ENCODE measurements at places on chromosomes 16 and 17.

DNA sequence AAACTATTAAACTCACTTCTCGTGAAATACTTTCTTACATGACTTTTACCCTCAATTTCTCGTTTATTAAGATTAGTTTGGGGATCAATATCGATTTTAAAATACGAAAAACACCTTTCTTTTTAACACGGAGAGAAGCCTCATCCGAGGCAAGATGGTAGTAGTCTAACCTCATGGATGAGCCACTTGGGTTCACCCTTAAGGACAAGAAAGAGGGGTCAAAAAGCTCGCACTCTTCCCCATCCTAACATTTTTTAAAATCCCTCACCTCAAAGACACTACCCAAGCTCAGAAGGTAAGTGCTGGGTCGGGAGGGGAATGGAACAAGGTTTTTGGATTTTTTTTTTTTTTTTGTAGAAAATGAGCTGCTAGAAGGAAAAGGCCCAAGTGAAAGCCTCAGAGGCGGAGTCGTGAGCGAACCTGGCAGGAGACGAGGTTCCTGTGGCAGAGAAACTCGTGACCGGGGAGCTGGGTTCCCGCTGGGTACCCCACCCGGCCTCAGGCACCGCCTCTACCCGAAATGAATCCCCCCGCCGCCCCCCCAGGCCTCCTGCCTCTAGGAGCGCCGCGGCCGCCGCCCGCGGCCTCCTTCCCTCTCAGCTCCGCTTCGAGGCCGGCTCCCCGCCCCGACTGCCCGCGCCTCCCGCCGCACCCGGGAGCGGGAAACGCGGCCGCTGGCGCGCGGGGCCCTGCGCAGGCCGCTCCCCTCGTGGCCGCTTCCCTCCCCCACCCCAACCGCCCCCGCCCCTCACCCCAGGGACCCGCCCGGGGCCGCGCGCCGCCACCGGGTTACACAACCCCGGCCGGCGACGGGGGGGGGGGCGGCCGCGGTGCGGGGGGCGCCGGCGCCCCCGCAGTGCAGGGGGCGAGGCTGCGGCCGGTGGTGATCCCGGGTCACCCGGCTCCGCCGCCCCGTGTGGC lies 1.6 kb downstream of the NUFIP2 start:
- no peak for DNase-seq

DNA sequence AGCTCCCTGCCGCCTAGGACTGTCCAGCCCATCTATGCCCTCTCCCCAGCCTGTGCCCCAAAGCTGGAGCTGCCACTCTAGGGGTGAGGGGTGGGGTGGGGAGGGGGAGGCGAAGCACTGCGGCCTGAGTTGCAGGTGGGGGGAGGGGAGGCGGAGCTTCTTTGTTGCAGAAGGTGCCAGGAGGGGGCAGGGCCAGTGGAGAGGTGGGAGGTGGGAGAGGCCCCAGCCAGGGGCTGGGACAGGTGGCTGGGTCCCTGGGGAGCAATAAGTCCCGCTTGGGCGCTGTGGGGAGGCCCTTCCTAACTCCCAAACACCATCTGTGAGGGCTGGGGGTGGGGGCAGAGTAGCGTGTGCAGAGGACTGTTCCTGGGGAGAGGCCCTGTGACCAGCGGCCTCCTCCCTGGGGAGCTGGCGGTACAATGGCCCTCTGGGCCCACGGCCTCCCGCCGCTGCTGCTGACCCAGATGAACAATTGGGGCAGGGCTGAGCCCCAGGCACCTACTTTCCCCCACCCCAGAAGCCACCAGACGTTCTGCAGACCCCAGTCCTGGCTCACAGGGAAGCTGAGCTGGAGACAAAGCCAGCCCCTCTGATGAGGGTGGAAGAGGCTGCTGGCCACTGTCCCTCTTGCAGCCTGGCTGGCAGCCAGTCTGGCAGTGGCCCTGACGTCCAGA lies 2.2 kb upstream of the NTN3 start:
- no peak for DNase-seq

DNA sequence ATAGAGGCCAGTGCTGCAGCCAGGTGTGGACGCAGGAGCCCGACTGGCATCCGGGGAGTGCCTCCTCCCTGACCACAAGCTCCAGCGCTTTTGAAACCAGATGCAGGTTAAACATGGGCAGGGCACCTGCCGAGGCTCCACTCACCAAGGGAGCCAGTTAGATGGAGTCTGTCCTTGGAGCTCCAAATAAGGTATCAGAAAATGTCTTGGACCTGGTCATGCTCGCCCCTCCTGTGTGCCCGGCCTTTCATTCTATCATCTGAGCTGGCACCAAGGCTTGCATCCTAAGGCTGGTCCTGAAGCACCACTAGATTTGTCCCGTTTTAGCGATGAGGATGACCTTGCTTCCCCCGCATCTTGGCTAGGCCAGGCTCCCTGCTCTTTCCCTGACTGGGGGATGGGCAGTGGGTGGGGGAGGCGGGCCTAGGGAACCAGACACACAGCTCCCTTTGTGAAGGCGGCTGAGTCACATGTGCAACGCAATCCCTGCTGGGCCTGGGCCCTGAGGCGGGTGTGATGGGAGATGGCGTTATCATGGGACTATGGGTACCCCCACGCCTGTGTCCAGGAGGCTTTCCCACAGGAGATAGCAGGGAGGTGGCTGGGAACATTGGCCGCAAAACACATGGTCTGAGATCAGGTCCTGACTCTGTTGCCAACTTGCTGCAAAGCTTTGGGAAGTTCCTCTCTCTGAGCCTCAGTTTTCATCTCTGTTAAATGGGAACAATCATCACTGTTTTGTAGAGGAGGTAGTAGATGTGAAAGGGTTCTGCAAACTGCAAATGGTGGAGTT lies 5.0 kb upstream of the ADGRG1 start:
- no peak for DNase-seq

- DNase-seq = no peak
These were observed 80.5 kb downstream of the ABR start for GRCh38 chr17:1099242-1099641.

DNA sequence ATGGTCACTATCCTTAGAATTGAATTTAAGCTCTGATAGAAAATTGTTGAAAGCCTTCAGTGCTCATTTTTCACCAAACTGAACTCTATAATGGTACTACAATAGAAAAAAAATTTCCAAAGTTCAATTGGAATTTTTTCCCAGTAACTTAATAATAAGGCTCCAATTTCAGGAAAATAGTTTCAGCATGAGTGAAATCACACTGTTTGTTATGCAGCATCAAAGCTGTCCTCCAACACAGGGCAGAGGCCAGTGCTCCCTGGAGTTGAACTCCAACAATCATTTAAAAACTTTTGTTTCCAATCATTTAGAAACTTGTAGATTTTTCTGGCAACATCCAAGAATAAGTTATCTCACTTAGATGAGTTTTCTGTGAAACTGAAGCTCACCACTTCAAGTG lies 103.1 kb upstream of the HSBP1 start:
- no peak for DNase-seq

GRCh38 chr17:41402161-41402560 lies 4.8 kb upstream of the KRT31 start:
- no peak for DNase-seq

DNA sequence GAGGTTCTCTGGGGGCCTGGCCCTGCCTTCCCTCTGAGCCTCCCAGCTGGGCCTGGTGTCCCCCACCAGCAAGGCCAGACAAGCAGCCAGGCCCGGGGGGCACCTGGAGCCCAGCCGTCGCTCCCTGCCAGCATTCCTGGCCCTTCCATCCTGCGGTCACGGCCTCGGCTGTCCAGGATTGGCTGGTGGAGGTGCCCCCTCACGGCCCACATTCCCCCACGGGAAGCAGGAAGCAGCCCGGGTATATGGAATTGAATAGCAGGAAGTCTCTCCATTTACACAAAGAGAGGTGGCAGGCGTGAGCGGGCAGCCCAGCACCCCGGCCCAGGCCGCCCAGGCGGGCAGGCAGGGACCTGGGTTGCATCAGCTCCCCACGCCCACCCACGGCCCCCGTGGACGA lies 14.5 kb downstream of the TRAF7 start:
- no peak for DNase-seq

GRCh38 chr17:60416368-60416925 lies 5.8 kb upstream of the CHCT1 start:
- no peak for DNase-seq

DNA sequence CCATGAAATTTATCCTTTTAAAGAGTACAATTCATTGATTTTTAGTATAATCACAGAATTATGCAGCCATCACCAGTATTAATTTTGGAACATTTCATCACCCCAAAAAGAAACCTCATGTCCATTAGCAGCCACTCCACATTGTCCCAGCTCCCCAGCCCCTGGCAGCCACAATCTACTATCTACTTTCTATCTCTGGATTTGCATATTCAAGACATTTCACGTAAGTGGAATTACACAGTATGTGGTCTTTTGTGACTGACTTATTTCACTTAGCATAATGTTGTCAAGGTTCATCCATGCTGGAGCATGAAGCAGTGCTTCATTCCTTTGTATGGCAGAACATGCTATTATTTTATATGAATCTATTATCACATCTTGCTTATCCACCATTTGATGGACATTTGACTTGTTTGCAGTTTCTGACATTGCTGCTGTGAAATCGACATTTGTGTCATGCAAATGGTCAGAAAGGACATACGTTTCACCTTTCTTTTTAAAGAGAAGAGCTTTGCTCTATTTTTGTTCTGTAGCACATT lies 10.7 kb downstream of the METTL9 start:
- no peak for DNase-seq
